AG10803 (cell line): ENCODE measurements at places on chromosomes 2 and 18.

GRCh38 chr2:157898591-157898996 lies 22.5 kb upstream of the ACVR1 start:
- peak; percentile 76 for DNase-seq

DNA sequence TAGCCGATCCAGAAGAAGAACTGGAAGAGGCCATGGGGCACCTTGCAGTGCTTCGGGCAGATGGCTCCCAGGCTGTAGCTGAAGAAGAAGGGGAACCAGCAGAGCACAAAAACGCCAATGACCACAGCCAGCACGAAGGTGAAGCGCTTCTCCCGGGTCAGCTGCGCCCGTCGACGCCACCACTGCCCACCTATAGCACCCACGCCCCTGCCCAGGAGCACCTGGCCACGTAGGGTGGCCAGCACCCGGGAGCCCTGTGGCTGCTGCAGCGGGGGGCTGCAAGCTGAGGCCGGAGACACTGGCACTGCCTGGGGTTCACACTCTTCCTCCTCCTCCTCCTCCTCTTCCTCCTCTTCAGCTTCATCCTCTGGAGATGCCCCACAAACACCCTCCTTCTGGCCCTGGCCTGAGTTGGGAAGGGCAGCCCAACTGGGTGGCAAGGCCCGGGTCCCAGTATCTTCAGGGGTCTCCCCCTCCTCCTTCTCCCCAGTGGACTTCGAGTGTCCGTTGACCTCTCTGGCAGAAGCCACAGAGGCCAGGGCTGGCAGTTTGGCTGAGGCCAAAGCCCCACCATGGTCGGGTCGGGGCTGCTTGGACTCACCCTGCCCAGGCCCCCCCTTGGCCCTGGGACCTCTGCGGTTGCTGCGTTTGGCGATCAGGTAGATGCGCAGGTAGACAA lies 1.3 kb downstream of the ADRA2B start:
- DNase-seq = no peak

- no peak for DNase-seq
Measured at GRCh38 chr2:7811073-7811472, 870.8 kb upstream of the ID2 start.

- DNase-seq = no peak
Measured at GRCh38 chr2:176483901-176484568, 214.8 kb downstream of the MTX2 start.

DNA sequence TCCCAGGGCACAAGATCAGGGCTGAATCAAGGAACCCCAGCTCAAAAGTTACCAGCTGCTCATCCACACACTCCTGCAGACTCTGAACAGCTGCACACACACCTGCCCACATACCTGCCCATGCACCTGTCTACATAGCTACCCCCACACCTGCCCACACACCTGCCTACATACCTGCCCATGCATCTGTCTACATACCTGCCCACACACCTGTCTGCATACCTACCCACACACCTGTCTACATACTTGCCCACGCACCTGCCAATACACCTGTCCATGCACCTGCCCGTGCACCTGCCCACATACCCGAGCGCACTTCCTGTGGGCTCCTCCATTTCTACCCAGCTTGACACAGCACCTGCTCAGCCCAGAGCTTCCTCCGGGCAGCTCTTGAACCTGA lies 122.8 kb upstream of the AGAP1 start:
- no peak for DNase-seq

DNA sequence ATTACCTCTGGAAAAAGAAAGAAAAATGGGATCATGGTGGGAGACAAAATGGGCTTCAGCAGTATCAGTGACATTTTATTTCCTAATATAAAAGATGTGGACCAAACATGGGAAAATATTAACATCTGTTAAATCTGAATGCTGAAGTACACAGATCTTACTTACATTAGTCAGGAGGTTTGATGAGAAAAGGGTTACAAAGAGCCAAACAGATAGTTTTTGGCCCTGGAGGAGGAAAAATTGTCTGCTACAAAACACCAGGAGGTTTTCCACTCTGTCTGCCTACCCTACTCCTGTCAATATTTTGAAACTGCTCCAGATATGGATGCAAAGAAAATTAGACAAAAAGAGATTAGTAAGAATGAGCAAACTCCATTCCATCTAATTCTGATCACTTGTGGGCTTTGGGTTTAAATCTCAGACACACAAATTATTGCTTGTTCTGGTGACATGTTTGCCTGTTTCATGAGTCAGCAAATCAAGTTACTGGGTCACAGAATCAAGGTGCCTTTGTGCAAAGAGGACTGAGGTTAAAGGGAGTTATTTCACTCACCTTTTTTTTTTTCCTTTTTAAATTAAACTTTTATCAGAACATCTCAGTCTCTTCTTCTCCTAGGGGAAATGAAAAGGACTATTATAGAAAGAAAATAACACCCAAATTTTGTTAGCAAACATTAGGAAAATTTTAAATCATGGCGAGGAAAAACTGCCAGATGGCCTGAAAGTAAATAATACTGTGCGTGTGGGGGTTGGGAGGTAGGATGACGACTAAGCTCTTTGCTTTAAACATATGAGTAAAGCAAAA lies 87.0 kb upstream of the SPATS2L start:
- no peak for DNase-seq
